ENCODE measurements at places on chromosomes 3 and 15.
A peak's percentile ranks its signal among the peaks of the same experiment; 100 is the strongest.

DNA sequence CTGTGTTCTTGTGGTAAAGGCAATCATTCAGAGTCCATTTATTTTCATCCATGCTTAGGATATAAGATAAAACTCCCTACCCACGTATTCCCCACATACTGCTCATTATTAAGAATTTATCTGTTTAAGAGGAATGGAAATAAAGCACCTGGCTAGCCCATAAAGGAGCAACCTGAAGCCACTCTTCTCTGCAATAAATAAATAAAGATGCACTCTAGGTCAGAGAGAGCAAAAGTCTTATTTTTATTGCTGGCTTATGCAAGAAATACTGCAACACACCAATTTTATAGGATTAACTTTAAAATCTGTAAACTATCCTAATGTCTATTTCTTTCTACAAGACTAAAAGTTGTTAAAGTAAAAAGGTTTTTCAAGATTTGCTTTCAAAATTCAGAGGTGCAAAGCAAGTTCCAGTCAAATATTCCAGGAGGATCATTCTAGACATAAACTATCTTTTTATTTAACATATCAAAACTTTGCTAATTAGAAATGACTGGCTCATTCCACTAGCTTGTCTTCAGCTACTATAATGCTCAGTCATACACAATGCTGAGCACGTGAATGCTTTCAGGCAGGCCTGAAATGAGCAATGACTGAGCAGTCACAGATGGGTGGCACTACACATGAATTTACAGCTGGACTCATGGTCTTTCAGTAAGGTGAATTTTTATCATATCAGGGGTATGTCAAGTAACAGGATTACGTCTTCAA lies 7.1 kb downstream of the TJP1 start:
- DNase-seq = peak; percentile 74

DNA sequence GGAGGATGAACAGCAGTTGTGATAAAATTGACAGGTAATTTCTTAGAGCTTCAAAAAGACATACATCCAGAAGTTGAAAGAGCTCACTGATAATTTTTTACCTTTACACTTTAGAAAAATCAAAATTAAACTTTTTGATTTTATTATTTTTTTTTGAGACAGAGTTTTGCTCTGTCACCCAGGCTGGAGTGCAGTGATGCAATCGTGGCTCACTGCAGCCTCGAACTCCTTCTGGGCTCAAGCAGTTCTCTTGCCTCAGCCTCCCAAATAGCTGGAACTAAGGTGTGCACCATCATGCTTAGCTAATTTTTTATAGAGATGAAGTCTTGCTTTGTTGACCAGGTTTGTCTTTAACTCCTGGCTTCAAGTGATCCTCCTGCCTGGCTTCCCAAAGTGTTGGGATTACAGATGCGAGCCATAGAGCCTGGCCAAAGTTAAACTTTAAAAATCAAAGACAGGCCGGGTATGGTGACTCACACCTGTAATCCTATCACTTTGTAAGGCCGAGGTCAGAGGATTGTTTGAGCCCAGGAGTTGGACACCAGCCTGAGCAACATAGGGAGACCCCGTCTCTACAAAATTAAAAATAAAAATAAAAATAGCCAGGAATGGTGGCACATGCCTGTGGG lies 21.7 kb downstream of the PLA2G4F start:
- no peak for DNase-seq

GRCh38 chr3:106862067-106862466 lies 515.2 kb upstream of the CCDC54 start:
- no peak for DNase-seq

- DNase-seq = no peak
Observed at GRCh38 chr3:65500398-65501306, 538.1 kb downstream of the MAGI1 start.

DNA sequence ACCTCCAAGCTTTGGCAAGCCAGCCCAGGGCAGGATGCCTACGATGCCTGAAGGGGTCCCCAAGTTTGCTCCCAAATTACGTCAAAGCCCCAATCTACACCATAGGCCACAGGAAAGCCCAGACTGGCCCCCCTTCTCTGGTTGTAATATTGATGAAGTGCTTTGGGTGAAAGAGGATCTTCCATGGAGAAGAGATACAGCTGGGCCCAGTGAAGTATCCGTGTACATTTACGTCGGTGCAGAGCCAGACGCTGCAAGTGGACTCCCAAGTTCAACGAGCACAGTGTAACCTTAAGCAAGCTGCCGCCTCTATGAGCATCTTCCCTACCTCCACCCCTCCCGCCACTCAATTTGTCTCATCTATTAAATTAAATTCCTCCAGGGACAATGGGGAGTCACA lies 100.1 kb upstream of the TPM1 start:
- DNase-seq = no peak

- DNase-seq = no peak
Observed at GRCh38 chr15:98548139-98548971, 100.0 kb upstream of the IGF1R start.

All from RKO (cell line).